ENCODE measurements at places on chromosomes 16 and 17. TPM values are rescaled to one million over a fixed set of nuclear protein-coding genes. Genes with fewer than 3 reads are reported as not detected.

DNA sequence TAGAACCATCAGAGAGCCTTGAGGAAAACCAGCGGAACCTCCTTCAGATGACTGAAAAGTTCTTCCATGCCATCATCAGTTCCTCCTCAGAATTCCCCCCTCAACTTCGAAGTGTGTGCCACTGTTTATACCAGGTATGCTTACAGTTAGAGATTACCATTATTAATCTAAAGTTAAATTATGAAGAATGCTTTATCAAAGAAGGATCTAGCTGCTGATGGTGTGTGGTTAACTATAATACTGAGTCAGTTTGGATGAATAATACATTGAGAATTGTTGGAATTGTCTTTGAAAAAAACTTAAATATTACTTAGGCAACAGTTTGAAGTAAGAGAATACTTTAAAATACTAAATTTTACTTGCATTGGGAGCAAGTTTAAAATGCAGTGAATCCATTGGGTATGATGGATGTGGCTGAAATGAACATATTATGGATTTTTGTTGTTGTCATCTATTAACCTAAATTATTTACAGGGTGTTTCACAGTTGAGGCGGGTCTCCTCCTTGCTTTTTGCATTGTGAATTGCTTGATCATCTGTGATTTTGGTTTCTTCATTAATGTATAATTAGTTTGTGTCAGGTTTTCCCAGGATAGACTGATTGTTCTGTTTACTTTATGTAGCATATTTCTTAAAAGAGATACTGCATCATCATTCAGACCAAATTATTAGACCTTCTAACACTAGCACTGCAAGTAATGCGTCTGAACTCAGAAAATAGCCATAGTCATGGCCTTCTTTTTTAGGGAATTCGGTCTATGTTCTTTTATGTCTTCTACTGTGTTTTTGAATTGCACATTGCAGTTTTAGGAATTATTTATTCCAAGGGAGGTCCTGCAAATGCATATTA, 47.8 kb downstream of the OMG start:
- DNase-seq: no peak

DNA sequence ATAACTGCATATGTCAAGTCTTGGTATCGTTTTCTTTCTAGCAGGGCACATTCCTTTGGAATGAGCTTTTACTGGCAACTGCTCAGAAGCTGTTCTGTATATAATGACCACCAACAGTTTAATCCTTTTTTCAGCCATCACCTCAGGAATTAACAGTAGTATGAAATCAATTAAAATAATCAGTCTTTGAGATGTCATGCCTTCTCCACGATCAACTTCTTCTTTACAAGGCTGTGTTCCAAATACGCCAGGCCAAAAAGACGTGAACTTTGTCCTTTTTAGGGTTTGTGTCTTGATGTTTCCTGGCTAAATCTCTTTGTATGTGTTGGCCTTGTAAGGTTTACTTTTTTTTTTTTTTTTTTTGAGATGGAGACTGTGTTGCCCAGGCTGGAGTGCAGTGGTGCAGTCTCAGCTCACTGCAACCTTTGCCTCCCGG, 54.9 kb downstream of the ABCC1 start:
- DNase-seq: no peak

Gene SPATA2L
- 12.5 TPM for total RNA-seq

- DNase-seq: no peak
Observed at GRCh38 chr17:45279898-45280297, 18.0 kb upstream of the SPATA32 start.

Gene DBNDD1
- total RNA-seq: 12.3 TPM

Gene FMNL1
- 1.9 TPM for total RNA-seq

DNA sequence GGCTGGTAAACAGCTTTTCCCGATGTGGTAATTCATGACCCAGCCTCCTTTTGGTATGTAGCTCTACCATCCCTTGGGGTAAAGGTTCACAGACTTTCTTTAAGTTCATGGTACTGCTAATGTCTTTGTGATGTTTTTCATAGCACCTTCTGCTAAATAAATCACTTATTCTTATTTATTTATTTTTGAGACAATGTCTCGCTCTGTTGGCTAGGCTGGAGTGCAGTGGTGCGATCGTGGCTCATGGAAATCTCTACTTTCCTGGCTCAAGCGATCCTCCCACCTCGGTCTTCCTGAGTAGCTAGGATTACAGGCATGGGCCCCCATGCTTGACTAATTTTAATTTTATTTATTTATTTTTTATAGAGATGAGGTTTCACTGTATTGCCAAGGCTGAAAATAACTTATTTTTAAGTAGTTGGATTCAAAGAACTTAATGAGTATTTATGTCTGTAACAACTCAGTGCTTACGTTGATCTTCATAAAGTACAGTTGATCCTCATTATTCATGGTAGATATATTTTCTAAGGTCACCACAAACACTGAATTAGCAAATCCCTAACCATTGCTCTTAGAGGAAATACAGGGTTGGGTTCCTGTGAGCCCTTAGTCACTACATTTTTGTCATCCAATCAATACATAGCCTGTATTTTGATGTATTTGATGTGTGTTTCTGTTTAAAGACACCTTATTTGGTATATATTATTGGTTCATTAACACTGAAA, 97.1 kb downstream of the SHISA9 start:
- DNase-seq: no peak

DNA sequence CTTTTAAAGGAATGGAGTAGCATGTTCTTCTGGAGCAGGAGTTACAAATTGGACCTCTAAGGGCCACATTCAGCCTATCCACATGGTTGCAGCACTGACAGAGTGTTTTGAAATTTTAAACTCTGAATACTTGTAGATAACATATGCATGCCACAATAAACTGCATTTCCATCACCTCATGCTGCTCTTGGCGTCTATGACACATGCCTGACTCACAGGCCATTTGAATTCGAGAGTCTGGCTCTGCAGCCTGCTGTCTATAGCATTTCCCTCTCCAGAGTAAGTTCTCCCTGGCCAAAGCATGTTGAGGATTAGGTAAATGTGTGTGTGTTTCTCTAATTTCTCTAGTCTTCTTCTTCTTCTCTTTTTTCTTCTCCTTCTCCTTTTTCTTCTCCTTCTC, 28.7 kb upstream of the MYOCD start:
- no peak for DNase-seq

DNA sequence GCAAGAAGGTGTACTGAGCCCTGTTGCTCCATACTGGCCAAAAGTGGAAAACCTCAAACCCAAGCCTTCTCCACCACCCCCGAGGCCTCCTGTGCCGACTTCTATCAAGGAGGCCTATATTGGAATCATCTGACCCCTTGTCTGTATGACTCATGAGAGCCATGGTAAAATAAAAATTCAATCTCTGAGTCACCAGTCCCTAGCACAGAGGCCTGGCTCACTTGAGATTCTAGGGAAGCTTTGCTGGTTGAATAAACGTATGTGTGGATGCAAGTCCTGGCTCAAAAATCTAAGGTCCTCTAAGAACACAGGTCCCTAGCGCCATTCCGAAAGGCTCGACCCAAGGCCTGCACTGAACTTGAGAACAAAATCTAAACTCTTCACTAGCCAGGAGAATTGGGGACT, 15.0 kb downstream of the NSMCE1 start:
- no peak for DNase-seq

GRCh38 chr16:87060034-87060986, 256.9 kb downstream of the C16orf95 start:
- DNase-seq: no peak

Gene METRNL
- total RNA-seq: 22.3 TPM

Gene CCL7
- not detected for total RNA-seq

Gene HOXB5
- not detected for total RNA-seq
